Midbrain (tissue), 1 donor: ENCODE measurements at places on chromosomes 12 and 14.

GRCh38 chr14:58771016-58771415 is 133.3 kb downstream of the DACT1 start:
- DNase-seq: no peak

- no peak for DNase-seq
These were observed 111.7 kb downstream of the KTN1 start for GRCh38 chr14:55691659-55692058.

DNA sequence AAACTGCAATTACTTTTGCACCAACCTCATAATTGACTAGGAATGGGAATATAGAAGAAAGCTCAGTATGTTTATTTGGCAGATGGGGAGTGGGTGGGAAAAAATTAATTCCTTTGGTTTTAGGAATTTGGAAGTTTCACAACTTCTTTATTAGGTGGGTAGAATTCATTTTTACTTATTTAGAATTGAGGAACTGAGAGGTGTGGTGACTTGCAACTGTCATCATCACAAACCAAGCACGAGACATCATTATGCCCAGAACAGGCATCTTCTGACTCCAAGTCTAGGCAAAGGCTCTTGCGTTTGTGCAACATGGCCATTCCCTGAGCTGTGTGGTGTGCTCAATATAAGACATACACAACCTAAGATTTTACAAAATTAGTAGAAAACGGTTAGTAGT is 380.0 kb downstream of the ATP23 start:
- no peak for DNase-seq

DNA sequence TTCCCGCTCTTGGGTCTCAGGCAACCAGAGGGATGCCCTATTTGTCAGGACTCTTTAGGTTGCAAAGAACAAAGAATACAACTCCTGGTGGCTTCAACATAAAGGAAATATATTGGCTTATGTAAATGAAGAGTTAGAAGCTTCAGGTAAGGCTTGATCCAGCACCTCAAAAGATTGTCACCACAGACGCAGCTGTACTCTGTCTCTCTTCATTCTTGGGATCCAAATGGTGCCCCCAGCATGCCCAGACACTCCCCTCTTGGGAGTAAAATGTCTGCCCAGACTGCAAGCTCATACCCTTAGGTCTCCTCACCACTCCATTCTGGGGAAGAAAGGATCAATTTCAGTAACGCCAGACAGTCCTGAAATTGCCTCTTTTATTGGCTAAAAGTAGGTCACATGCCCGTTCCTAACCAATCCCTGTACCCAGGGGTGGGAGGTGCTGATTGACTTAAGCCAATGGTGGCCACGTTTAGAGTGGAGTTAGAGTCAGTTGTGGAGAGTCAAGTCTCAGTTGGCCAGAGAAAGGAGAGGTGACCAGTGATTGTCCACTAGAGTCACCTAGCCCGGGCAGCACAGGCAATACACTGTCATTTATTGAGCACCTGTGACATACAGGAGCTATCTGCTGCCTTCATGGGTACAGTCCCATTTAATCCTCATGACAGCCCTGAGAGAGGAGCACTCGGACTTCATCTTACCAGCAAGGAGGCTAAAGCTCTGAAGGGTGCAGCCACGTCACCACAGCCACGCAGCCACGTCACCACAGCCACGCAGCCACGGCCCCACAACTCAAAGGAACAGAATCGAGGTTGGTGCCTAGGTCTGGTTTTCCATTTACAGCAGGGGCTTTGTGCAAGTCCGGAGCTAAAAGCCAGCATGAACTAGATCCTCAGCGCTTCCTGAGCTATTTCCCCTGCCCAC is 19.7 kb upstream of the BEGAIN start:
- no peak for DNase-seq

GRCh38 chr14:64303471-64303917 is 9.3 kb upstream of the ESR2 start:
- DNase-seq: peak; percentile 41

DNA sequence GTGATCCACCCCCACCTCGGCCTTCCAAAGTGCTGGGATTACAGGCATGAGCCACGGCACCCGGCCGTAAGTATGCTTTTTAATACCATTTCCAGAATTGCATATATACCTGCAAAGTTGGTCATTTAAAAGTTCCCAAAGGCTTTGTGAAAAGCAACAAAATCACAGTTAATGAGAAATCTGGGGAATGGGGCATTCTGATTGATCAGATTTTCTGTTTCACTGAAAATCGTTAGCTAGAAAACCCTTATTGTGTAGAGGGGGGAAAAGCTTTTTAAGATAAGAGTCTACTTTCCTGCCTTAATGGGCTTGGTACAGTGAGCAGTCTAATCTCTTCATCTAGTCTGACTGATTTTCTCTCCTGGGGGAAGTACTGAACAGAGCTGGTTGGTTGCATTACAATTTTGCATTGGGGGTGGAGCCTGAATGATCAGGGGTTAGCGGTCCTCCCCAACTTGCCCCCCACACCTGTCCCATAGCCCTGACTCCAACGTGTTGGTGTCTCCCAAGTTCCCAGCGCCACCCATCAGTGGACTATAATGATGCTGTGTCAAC is 23.8 kb downstream of the IL31 start:
- no peak for DNase-seq

GRCh38 chr12:59075968-59076490 is 155.7 kb upstream of the LRIG3 start:
- DNase-seq: no peak

DNA sequence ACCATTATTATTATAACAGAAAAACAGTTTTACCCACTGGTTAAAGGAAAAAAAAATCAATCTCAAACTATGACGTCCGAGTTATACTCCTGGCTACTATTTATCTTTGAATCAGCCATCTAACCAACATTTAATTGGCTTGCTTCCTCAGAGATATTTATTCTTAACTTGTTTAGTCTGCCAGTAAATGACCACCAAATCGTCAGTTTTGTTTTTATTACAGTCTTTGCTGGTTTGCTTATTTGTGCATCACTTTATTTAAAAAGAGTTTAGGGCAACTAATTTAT is 71.2 kb downstream of the RASSF8 start:
- DNase-seq: no peak

DNA sequence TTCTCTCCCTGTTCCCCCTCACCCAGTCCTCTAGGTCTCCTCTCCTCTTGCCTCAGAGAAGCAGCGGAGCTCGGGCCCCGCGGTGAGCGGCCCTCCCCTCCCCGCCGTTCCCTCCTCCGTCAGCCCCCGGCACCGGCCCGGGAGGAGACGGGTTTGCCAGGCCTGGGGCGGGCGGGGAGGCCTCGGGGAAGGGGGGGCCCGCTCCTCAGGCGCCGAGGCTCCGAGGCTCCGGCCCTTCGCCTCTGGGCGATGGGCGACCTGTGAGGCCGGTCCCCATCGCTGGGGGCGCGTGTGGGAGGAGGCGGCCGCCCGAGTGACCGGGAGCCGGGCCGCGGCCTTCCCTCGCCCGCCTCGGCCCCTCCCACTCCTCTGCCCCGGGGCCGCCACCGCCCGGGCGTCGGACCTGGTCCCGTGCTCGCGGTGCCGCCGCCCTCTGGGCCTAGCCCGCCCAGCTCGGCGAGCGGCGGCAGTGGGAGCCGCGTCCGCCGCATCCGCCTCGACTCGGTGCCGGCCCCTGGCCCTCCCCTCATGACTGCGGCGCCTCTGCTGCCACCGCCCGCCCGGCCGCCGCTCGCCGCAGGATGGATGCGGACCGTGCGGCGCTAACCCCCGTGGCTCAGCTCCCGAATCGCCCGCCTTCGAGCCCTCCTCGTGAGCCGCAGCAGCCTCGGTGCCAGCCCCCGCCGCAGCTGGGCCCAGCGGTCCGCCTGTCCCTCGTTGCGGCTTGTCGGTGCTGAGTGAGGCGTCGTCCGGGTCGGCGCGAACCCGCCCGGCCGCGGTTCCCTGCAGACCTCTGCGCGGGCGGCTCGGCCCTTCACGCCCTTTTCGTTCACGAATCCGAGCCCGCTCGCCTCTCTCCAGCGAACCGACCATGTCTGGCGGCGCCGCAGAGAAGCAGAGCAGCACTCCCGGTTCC is 574 bp downstream of the WNK1 start:
- DNase-seq: peak; percentile 77

DNA sequence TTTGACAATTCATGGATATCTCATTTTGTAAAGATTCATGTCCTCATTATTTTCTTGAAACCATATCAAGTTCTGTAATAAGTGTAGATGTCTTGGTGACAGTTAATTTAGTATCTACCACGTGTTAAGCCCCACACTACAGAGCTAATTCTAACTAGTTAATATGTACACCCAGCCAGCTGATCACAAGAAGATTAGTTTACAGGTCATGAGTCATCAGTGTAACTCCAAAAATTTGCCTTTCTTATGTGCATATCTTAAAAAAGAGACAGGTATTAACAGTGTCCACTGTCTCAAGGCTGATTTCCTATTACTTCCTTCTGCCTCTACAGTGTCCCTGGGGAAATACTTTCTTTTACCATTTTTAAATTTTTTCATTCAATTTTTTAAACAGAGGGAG is 13.3 kb upstream of the YBX3 start:
- DNase-seq: no peak

DNA sequence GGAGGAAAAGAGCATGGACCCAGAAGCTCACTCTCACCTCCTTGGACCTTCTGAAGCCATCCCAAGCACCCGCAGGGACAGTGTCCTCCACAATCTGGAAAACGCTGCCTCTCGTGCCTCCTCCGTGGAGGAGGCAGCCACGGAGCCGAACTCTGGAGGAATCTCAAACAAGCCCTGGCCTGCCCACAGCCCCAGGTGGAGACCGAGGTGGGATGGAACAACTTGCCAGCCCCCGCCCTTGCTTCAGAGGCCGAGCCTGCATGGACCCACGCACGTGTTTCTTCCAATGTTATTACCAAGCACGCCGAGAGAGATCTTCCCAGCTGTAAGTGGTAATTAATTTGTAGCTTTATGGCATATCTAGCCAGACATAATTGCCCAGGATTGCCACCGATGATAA is 61.3 kb downstream of the SCARB1 start:
- no peak for DNase-seq

DNA sequence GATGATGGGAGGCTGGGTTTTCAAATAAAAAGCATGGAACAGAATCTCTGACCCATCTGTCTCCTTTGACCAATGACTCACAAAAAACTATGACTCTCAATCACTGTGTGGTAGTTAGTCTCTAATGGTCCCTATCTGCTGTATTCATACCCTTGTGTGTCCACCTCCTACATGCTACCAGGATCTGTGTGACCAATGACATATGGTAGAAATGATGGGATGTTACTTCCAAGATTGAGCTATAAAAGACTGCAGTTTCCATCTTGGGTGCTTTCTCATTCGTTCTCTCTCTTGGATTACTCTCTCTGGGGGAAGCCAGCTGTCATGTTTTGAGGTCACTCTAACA is 144.7 kb upstream of the BTG1 start:
- DNase-seq: no peak

DNA sequence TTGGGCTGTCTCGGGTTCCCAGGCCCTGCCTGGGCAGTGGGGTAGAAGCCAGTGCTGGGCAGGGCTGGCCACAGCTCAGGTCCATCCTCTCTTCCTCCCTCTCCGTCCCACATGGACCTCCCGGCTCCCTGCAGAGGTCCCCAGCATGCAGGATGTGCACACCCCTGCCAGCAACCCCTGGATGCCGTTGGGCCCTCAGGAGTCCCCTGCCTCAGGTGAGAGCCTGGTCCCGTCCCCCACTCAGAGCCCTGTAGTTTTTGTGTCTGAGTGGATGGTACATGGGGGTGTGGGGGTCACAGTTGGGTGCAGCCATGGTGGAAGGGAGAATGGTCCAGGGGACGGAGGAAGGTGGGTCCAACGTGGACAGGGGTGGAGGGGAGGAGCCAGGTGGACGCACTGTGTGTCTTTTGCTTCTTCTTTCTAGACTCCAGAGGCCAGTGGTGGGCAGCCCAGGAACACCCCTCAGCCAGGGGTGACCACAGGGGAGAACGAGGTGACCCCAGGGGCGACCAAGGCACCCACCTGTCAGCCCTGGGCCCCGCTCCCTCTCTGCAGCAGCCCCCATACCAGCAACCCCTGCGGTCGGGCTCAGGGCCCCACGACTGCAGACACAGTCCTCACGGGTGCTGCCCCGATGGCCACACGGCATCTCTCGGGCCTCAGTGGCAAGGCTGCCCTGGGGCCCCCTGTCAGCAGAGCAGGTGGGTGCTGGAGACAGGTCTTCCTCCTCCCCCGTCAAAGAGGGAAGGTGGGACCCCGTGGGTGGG is 21.7 kb downstream of the PAPLN start:
- DNase-seq: no peak

DNA sequence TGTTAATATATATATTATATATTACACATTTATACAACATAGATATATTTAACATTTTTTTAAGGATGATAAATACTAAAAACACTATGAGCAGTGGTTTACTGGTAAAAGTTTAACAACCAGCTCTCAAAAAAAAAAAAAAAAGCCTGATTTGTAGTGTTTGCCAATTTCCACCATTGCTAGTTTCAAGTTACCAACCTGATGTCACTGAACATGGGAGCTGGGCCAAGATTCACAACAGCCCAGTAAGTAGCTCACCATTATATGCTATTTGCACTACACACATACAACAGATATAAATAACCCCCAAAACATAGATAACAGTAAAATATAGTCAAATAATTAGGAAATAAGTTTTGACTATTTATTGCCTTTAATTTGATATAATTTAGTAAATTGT is 28.9 kb upstream of the TMX1 start:
- DNase-seq: no peak

DNA sequence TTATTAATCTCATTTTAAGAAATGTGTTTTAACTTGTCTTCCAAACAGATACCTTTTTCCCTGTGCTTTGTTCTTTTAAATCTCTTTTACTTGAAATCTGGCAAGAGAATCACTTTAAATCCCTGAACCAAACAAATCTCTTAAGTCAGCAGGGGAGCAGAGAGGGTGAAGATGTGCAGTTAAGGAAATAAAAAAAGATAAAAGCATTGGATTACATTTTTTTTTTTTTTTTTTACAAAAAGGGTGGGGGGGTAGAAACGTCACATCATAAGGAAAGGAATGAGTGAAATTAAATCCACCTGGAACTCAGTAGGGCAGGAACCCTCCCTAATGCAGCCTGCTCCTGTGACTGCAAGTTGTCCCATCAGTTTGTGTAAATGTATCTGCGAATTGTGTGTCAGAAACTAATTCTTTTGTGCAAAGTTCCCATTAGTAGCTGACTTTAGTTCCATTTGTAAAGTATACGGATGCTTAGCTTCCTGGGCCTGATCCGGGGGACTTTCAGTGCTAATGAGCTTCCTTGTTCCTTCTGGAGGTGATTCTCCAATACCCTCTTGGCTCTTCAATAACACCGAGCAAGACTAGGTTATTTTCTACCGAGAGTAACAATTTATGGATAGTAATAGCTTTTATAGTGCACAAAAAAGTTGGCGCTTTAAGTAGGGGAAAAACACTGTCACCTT is 1.5 kb downstream of the TTC6 start:
- no peak for DNase-seq

DNA sequence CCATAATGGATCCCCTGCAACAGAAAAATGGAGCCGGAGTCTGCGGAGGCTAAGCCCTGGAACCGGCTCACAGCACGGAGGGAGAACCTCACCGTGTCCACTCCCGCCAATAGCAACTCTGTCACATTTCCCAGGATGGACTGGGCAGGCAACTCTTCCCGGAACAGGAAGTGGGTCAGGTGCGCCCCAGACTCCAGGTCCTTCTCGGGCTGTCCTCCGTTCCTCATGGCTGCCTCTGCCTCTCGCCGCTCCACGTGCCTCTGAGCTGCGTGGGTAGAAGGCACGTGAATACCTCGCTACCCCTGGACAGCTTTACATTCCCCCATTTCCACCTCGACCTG is 2.2 kb downstream of the CYP27B1 start:
- DNase-seq: no peak
